Stimulated activated CD4-positive, alpha-beta T cell treated with anti-CD3 and anti-CD28 coated beads, Interleukin-1b, Interleukin-23, amount 100 ng/mL, for 1 hour (primary cell): ENCODE measurements at places on chromosomes 4 and X.

- no peak for DNase-seq
Observed at GRCh38 chr4:151676301-151676700, 84.5 kb downstream of the GATB start.

GRCh38 chr4:2535376-2536192 is 863 bp upstream of the FAM193A start:
- DNase-seq, result no peak

GRCh38 chr4:152352622-152353116 is 183.2 kb downstream of the FBXW7 start:
- no peak for DNase-seq

DNA sequence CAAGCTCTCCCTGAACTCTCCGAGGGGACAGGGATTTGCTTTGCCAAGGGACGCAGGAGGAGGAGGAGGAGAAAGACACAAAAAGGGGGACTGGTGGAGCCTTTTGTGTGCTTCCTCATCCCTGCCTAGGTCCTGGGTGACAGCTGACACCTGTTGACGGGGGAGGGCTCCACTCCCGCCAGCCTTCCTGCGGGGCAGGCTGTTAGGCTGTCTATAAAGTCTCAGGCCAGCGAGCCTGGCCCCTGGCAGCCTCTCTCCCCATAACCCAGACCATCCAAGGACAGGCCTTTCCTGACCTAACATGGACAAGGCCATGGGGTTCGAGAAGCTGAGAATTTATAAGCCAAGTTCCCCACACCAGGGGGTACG is 832 bp upstream of the EVC2 start:
- no peak for DNase-seq

DNA sequence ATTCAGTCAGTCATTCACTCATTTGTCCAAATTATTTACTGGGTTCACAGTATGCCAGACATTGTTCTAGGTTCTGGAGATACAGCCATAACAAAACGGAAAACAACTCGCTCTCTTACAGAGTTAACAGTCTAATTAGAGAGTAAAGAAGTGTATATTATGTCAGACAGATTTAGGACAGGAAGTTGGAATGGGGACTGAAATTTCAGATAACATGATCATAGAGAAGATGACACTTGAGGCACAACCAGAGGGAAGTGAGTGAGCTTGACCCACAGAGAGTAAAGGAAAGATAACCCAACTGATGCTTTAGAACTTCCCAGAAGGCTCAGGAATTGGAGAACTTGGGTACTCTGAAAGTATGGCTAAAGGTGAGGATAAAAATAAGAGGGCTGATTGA is 139.4 kb downstream of the ZAR1 start:
- DNase-seq, result no peak

DNA sequence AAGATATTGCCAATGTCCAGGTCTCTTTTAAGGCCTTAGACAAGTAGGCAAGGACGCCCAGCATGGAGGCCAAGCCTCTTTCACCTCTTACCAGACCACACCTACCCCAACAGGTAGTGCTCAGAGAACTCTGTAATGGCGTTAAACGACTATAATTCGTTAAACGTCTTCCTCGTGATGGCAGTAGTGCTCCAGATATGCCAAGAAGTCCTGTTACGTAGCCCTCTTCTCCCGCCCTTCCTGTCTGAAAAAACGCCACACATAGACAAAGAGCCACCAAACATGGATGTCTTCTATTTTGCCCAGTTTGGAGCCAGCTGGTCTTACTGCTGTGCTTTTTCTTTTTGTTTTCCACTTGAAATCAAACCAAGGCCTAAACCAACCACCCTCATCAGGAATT is 190.7 kb downstream of the OR13H1 start:
- no peak for DNase-seq
